ENCODE measurements at places on chromosomes 11 and 22.

- DNase-seq, result no peak
Observed at GRCh38 chr11:10762913-10763421, 11.9 kb downstream of the CTR9 start.

DNA sequence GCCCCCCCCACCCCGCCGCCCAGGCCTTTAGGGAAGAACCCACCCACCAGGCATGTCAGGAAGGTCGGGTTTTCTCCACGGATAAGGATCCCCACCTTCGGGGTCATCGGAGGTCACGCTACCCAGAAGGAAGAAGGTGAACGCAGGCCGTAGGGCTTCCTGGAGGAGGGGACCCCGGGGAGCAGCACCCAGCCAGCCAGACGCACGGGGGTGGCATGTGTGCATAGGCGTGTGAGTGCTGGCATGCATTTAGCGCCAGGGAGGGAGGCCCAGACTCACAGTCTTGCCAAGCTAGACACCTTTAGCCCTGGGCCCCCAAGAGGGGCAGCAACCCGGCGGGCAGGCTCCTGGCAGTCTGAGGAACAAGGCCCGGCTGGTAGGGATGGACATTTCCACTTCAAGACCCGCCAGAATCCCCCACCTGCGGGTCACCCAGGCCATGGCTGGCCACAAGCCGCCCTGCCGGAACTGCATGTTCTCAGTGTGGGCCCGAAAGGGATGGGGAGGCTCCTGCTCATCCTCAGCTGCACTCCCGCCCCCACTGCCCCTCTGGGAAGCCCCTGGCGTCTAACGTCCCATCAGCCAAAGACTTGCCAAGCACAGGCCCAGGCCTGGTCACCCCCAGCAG lies 16.7 kb upstream of the PIM3 start:
- no peak for DNase-seq

- DNase-seq, result no peak
Observed at GRCh38 chr11:114215428-114215827, 80.8 kb upstream of the NNMT start.

DNA sequence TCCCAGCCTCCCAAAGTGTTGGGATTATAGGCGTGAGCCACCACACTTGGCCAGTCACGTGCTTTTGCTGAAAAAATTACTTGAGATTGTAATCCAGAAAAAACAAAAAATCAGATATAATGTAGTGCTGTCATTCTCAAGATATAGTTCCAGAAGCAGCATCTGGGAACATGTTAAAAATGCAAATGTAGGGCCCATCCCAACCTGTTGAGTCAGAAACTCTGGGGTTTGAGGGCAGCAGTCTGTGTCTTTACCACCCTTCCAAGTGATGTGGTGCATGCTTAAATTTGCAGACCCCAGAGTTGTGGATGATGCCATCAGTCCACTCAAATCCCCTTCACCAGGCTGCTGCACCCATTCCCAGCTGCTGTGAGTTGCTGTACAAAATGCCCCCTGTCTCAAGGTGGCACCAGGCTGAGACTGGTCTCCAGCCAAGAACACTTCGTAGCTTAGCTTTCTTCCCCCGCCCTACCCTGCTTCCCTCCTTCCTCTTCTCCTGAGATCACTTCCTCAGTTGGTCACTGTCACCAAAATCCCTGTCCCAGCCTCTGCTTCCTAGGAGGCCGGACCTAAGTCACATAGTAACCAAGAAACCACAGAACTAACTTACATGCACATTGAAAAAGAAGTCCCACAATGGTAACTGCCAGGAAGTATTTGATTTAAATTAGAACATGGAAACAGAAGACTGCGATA lies 18.2 kb upstream of the ARRB1 start:
- DNase-seq, result no peak

GRCh38 chr22:37234736-37235711 lies 9.0 kb downstream of the RAC2 start:
- DNase-seq, result no peak

DNA sequence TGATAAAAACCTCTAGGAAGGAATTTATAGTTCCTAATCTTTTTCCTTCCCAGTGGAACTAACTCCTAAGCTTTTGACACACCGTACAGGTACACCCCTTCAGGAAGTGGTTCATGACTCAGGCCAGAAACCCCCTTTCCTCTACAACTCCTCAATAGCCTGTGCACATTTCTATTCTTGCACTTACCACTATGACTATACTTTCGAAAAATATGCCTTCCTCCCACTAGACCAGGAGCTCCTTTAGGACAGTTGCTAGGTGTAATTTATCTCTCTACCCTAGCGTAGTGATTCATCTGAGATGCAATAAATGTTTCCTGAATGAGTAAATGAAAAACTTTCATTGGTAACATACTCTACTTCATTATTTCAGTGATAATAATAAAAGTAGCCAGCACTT lies 14.5 kb downstream of the MAP6 start:
- DNase-seq, result no peak

DNA sequence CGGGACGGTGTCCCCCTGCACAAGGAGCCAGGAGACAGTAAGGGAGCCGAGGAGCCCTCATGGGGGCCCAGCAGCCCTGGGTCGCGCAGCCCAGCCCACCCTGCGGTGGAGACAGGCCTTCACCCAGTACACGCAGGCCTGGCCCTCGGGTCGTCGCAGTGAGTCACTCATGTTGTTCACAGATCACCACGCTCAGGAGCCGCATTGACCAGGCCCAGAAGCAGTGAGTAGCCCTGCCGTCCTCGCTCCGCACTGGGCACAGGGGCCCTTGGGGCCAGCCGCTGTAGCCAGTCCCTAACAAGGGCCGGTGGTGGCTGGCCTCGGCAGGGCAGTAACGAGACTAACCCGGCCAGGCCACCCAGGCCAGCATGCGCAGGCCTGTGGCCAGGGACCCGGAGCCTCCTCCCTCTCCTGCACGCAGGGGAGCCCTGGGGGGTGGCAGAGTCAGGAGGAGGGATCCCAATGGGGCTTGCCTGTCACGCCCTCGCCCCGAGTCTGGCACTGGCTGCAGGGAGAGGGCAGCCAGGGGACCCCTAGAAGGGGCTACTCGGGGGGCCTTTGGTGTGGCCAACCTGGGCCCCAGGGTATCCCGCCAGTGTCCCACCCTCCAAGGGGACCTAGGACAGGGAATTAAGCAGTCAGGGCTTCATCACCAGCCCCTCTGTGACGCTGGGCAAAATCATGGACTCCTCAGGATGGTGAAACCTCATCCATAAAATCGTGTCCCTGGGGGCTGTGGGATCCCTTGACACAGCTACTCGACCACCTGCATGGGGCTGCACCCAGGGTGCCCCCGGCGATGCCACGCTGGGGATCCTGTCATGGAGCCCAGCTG lies 10.1 kb upstream of the MRPL23 start:
- no peak for DNase-seq

DNA sequence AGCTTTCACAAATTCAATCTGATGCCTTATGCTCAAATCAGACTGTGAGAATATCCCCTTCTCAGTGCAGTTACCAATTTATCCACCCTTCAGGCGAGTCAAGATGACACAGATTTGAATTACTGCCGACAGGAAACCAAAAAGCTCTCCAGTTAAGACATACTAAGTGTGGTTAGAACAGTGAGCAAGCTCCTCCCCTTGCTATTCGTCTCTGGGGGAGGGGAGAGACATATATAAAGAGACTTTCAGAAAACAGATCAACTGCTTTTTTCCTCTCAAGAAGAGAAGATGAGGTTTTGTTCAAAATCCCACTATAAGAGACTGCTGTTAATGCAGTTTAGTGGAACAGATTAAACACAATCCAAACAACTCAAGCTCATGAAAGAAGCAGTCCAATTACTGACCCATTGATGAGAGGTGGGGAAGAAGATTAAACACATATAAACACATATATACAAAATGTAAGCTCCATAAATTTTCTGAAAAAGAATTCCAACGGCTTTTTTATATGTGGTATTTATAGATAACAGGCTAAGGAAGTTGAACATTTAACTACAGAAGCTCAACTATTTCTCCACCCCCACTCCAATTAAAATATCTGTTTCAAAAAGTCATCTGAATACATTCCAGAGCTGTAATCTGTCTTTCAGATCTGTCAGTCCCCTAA lies 102.7 kb downstream of the MRTFA start:
- no peak for DNase-seq

- no peak for DNase-seq
Observed at GRCh38 chr11:108501396-108501795, 3.2 kb upstream of the POGLUT3 start.

DNA sequence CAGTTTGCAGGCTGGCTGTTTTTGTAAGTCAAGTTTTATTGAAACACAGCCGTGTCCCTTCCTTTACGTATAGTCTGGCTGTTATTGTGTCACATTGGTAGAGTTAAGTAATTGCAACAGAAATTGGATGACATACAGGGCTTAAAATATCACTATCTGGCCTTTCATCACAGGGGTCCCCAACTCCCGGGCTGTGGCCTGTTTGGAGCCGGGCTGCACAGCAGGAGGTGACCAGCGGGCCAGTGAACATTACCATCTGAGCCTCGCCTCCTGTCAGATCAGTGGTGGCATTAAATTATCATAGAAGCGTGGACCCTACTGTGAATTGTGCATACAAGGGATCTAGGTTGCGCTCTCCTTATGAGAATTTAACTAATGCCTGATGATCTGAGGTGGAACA lies 31.7 kb downstream of the EXT2 start:
- DNase-seq, result no peak

GRCh38 chr22:32404021-32404420 lies 8.0 kb downstream of the RTCB start:
- DNase-seq, result no peak

GRCh38 chr11:773425-773824 lies 3.9 kb downstream of the GATD1 start:
- DNase-seq, result no peak

GRCh38 chr11:93542811-93543229 lies 371 bp downstream of the SMCO4 start:
- DNase-seq, result no peak

DNA sequence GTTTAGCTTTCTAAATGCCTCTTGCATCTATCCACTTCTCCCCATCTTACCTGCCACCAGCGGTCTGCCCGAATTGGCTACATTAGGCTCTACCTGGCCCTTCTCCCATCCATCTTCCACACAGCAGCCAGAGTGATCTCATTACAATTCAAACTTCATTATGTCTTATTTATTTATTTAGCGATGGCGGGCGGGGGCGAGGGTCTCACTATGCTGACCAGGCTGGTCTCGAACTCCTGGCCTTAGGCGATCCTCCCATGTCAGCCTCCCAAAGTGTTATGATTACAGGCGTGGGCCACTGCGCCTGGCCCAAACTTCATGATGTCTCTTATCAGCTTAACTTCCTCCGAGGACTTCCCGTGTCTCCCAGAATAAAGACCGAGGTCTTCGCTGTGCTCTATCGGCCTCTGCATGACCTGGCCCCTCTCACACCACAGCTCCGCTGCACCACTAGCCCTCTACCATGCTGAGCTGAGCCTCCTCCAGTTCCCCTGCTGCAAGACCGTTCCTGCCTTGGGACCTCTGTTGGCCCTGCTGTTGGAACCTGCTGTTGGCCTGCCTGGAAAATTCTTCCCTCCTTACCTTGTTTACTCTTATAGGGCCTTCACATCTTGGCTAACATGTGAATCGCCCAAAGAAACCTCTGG lies 870 bp upstream of the CTTN start:
- peak; percentile 67 for DNase-seq

- DNase-seq, result no peak
Observed at GRCh38 chr11:132999516-132999915, 532.8 kb downstream of the OPCML start.

- no peak for DNase-seq
Observed at GRCh38 chr11:116169776-116170175, 603.0 kb downstream of the BUD13 start.

DNA sequence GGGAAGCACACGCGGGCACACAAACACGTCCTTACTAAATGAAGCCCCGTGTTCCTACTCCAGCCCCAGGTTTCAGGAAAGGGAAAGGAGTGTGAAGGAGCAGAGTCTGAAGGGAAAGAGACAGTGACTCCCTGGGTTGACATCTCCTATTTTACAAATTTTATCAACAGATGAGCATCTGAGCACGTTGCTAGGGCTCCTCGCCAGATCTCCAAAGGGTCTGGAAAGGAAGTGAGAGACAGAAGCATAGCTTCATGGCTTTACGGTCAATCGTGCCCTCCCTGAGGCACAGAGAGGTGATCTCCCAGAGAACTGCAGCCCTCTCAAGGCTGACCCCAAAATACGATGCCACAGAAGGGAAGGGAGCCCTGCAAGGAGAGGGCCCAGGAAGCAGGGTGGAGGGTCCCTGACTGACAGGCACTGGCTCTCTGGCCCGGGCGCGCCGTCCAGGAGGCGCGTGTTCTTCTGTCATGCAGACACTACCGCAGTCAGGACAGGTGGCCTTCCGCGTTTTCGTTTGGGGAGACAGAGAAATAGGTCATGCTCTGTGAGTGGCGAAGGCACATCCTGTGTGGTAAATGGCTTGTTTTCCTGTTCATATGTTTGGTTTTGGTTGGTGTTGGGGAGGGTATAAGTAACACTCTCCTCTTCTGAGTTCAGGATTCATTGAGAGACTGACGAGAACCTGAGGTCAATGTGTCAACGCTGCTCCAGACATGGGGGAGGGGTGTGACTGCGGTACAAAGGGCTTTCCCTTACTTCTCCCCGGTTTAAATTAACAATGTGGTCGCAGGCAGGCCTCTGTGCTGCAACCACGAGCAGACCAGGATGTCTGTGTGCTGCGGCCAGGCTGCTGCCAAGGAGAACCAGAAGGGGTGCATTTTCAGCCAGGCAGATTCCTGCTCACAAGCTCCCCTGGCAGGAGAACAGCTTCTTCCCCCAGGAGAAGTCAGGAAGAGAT lies 813.3 kb downstream of the OPCML start:
- no peak for DNase-seq

- DNase-seq, result no peak
Observed at GRCh38 chr11:57735619-57736298, 5.5 kb upstream of the SELENOH start.

- DNase-seq, result no peak
Observed at GRCh38 chr11:125251956-125252355, 87.4 kb downstream of the PKNOX2 start.
